ENCODE measurements at places on chromosomes 5 and 9.

GRCh38 chr5:61234019-61234418 lies 71.8 kb upstream of the SMIM15 start:
- DNase-seq = no peak

- DNase-seq = no peak
Observed at GRCh38 chr5:83000428-83000827, 76.8 kb downstream of the TMEM167A start.

DNA sequence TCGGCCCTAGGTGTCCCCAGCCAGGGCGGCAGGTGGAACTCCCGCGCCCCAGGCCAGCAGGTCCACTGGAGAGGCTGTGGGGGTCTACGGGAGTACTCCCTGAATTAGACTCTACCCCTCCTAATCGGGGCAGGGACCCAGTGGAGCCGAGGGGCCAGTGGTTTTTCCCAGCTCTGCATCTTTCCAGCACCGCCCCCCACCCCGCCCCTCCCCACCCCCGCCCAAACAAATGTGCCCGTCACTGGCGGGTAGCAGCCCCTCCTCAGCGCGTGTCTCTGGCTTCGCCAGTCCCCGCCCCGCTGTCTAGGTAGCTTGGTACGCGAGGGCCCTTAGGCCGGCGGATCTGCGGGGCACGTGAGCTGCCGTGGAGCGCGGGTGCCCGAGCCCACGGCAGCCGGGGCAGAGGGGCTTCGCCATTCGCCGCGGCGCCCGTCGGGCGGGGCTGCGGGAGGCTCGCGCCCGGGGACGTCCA lies 7.0 kb downstream of the UNC5A start:
- DNase-seq = no peak

- peak; percentile 8 for DNase-seq
Observed at GRCh38 chr5:175700991-175701390, 43.1 kb downstream of the HRH2 start.

GRCh38 chr5:159849437-159850083 lies 66.7 kb upstream of the ADRA1B start:
- no peak for DNase-seq

GRCh38 chr5:172178991-172179989 lies 8.7 kb downstream of the STK10 start:
- DNase-seq = peak; percentile 52

GRCh38 chr9:109934136-109934856 lies 154.3 kb downstream of the PALM2AKAP2 start:
- no peak for DNase-seq

DNA sequence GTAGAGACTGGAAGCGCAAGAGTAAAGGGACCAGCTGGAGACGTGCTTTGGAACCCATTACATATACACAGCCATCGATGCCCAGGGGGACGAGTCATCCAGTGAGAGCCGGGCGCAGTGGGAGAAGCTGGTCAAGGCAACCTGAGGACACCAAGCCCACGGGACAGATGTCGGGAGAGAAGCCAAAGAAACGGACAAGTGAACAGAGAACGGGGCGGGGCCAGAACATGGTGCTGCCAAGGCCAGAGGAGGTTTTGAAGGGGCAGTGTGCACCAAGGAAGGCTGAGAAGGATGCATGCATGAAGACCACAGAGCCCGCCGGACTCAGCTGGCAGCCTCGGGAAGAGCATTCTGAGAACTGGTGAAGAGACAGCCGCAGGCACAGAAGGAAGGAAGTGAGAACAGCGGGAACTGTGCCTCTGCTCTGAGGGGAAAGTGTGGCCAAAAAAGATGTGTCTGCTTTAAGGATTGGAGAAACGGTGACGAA lies 20.3 kb downstream of the CAMSAP1 start:
- DNase-seq = no peak

DNA sequence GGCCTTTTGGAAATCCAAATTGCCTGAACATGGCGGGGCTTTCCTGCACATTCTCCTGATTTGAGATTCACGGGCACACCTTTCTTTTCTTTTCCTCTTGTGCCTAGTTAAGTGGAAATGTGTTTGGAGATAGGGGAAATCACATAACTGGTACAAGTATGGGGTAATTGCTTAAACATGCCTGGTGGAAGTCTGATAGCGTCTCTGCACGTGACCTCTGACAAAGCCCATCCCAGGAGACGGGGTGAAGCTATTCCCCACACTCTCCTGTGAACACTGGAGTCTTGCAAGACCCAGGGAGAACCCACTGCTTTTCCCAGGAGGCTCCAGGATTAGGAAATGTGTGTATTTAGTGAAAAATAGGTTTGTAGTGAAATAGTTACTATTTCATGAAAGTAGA lies 2.9 kb upstream of the REEP2 start:
- no peak for DNase-seq

DNA sequence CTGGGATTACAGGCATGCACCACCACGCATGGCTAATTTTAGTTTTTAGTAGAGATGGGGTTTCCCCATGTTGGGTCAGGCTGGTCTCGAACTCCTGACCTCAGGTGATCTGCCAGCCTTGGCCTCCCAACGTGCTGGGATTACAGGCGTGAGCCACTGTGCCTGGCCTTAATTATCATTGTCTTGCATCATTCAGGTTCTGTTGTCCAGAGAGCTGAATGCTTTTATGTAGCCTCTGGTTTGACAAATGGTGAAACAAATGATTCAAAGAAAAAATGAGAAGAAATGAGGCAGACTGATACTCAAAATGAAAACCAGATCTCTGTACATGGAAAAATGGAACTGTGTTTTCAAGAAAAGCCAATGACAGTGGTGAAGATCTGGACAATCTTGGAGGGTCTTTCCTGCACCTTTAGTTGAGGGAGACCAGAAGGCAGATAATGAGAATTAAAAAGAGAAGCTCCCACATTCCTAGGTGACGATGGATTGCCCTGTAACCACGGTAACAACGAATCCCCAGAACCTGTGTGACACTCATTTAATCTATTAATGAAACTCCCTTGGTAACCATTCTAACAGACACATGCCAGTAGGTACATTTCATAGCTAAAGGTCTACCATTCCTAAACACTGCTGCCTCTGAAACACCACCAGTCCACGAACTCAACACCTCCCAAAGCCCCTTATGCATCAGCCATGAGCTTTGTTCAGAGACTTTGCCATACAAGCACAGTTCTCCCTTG lies 1.6 kb downstream of the TEX48 start:
- DNase-seq = no peak

DNA sequence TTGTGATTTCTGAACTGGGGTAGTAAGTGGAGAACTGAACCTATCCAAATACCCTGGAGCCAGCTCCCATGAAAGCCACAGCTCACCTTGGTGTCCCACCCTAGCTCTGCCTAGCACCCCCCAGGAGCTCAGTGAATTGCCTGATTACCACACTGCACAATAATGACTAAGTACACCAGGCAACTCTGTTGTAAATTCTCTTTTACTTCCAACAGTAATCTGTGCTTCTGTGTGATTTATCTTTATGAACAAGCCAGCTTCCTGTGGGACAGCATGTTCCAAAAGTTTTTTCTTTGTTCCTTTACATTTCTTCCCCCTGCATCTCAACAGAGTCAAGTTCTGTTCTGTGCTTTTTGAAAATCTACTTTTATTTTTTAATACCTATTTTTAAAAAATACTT lies 22.1 kb upstream of the GRPEL2 start:
- no peak for DNase-seq

- no peak for DNase-seq
Observed at GRCh38 chr9:102518324-102518723, 476.8 kb upstream of the CYLC2 start.

DNA sequence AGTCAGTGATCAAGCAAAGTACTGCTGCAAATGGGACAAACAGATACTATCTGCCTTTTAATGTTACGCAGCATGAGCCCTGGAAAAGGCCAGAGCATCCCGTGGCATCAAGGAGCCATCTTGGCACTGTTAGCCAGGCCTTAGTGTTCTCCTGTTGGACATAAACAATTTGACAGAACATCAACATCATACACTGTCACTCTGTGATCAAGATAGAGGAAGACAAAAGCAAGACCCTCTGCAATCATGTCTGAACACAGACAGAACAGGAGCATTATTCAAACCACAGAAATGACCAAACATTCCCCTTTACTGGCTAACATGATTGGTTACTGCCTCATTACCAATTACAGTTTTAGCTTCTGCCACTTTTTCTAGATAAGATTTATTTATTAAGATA lies 21.2 kb upstream of the ROPN1L start:
- no peak for DNase-seq

GRCh38 chr5:119274767-119275130 lies 81.1 kb upstream of the TNFAIP8 start:
- no peak for DNase-seq
